ENCODE measurements at places on chromosomes 7 and 10.

GRCh38 chr7:91306266-91306665 lies 42.0 kb downstream of the FZD1 start:
- DNase-seq: no peak

DNA sequence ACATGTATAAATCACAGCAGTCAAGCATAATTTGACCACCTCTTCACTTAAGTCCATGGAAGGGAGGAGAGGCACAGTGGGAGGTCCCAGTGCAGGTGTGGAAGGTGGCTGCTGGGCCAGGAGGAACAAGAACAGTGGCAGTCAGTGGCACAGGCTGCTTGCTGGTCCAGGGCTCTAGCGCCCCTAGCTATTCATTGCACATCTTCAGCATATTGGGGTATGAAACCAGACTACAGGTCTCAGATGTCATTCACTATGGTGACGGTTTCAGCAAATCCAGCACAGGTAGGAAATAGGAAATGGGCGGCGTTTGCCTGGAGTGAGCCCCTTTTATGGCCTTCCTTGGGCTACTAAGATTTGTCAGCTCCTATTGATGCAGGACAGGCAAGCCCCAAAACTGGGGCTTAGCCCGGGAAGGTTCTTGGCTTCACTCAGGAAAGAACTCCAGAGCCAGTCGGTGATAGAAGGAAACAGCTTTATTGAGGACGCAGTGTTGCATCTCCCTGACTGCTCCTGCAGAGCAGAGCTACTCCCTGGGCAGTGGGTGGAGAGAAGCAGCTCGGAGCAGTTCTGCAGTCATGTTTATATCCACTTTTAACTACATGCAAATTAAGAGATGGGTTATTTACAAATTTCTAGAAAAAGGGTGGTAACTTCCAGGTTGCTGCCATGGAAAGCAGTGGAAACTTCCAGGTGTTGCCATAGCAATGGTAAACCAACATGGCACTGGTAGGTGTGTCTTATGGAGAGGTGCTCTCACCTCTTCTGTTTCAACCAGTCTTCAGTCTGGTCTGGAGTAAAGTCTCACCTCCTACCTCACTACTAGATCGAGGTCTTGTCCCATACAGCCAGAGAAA lies 608.8 kb downstream of the PARD3 start:
- no peak for DNase-seq

DNA sequence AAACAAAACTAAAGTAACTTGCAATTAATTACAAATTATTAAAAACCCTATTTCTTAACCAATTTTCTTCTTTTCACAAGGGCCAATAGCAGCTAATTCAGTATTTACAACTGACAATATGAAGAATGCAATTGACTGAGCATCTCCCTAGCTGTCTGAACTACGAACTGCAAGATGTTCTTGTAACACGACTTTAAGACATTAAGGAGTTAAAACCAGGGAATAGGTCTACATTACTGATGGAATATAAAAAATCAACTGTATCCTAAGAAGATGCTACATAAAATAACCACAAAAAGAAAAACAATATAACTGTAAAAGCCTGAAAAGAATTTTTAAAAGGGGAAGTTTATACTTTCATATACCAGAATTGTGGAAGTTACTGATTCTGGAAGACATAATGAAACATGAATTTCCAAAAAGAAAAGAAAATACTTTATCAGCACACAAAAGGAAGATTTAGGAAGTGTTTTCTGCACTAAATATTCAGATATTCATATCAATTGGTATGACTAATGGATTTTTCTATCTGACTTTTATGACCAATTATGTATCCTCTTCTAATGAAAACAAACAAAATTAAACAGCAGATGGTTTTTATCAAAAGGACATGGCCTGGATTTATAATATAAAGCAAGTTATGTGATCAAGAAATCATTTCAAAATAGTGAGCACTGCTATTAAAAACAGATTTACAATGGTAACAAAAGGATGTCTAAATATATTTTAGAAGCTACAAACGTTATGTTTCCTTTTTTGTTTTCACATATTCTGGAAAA lies 1.6 kb downstream of the GPR22 start:
- DNase-seq: no peak

GRCh38 chr10:70158113-70158512 lies 11.6 kb upstream of the TYSND1 start:
- no peak for DNase-seq

DNA sequence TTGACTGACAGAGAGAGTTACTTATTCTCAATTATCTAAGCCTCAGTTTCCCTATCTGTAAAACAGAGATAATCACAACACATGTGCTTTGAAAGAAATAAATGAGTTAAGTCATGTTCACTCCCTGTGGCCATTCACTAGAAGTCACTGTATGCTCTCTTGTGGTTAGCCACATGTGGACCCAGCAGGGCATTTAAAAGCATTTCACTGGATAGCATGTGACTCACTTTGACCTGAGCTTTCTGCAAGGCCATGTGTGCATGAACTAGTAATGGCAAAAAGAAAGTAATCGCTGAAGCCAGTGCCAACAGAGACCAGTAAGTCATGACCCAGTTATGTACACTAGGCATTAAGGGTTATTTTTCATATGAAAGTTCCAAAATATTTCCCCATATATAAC lies 557.0 kb upstream of the IGFBP3 start:
- no peak for DNase-seq

- DNase-seq: peak; percentile 56
Observed at GRCh38 chr7:101542527-101543241, 86.4 kb downstream of the MYL10 start.

GRCh38 chr10:1209355-1209979 lies 153.3 kb downstream of the WDR37 start:
- DNase-seq: no peak

GRCh38 chr7:129750501-129750900 lies 139.0 kb downstream of the NRF1 start:
- no peak for DNase-seq

- DNase-seq: no peak
Observed at GRCh38 chr7:33452805-33453502, 323.6 kb downstream of the BBS9 start.

DNA sequence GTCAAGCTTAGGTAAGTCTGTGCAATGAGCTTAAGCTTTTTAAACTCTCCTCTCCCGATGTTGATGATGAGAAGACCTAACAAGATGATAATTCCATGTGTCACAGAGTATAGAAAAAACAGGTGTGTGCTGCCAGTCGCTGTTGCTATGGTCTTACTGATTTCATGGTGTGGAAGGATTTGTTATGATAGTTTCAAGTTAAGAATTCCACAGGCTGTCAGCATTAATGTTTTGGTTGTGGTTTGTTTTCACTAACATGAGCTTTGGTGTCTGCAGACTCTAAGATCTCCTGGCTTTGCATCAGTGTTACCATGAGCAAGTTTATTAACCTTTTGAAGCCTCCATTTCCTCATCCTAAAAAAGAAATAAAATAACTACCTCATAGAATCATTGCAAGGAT lies 123.7 kb downstream of the NSUN6 start:
- DNase-seq: no peak

DNA sequence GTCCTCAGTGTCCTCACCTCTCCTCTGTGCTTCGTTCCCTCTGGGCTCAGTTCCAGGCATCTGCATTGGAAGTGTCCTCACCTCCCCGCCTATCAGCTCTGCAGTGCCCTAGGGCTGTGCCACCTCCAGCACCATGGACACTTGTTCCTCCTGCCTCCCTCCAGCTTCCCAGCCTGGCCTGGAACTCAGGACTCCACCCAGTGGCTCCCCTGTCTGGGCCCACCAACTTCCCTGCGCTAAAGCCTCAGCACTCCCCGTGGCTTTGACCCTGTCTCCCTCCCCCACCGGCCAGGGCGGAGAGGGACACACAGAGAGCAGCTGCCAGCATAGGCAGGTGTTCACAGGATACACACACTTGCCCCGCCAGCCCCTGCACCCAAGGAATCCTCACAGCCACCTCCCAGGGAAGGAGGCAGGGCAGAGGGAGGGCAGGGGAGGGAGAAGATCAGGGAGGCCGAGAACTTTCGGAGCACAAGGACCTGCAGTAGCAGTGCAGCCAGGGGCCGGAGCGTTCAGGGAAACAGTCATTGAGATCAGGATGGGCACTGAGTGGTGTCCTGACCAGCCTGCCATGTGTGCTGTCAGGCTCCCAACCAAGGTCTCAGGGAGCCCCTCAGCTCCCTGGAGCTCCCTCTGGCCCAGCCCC lies 31.3 kb downstream of the ANXA8 start:
- no peak for DNase-seq

DNA sequence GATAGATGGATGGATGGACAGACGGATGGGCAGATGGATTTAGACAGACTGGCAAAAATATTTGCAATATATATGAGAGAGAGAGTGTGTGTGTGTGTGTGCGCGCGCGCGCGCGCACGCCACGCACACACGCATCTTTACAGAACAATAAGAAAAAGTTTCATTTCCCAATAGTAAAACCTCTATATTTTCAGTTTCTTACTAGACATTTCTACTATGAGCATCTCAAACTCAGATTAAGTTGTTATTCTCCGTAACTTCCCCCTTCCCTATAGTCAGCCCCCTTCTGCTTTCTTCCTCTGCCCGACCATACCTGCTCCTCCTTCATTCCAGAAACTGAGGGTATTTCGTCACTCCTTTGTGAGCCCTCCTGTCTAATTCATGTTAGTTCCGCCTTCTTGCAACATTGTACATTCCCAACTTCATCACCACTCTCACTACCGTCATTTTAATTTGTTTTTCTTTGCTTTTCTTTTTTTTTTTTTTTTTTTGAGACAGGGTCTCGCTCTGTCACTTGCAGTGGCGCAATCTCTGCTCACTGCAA lies 154.4 kb upstream of the SH2B2 start:
- DNase-seq: no peak

- no peak for DNase-seq
Observed at GRCh38 chr10:86976362-86977056, 8.2 kb downstream of the ADIRF start.

GRCh38 chr10:2641028-2641427 lies 426.3 kb upstream of the PFKP start:
- no peak for DNase-seq

- no peak for DNase-seq
Observed at GRCh38 chr10:101290881-101291280, 61.6 kb upstream of the LBX1 start.

- no peak for DNase-seq
Observed at GRCh38 chr7:150748376-150748775, 11.2 kb downstream of the GIMAP5 start.

- DNase-seq: no peak
Observed at GRCh38 chr7:38316733-38317360, 43.4 kb upstream of the TARP start.

GRCh38 chr10:103197174-103197573 lies 4.1 kb upstream of the NT5C2 start:
- DNase-seq: peak; percentile 98

DNA sequence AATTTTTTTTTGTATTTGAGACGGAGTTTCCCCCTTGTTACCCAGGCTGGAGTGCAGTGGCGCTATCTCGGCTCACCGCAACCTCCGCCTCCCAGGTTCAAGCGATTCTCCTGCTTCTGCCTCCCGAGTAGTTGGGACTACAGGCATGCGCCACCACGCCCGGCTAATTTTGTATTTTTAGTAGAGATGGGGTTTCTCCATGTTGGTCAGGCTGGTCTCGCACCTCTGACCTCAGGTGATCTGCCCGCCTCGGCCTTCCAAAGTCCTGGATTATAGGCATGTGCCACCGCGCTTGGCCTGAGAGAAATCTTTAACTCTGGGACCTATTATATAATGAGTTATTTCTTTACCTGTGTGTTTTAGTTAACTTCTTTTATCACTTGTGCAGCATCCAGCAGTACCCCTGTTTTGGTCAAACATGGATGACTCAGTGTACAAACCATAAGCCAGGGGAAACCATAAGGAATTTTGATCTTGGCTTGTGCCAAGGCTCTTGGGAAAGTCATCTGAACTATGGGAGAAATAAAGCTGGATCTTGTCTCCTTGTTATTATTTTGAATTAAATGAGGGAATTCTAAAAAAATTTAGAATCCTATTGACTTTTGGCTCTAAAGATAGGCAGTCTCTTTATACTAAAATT lies 23.6 kb upstream of the ZRANB1 start:
- no peak for DNase-seq

DNA sequence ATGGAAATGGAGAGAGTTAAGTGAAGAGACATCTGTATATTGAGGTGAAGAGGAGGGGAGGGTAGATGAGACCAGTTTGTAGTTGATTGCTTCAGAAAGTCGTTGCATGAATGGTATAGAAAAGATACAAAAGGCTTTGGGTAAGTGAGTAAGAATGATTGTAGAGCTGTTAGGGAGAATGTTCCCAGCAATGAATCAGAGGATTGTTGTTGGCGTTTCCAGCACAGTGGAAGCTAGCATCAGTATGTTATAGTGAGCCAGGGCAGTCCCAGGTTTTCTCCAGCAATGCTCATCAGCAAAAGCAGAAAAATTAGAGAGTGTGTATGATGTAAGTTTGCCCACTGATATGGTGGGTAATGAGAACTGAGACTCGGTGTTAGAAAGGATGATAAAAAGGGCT lies 15.4 kb upstream of the CDK6 start:
- DNase-seq: no peak

- DNase-seq: peak; percentile 21
Observed at GRCh38 chr7:117875566-117875965, 2.3 kb upstream of the CTTNBP2 start.

DNA sequence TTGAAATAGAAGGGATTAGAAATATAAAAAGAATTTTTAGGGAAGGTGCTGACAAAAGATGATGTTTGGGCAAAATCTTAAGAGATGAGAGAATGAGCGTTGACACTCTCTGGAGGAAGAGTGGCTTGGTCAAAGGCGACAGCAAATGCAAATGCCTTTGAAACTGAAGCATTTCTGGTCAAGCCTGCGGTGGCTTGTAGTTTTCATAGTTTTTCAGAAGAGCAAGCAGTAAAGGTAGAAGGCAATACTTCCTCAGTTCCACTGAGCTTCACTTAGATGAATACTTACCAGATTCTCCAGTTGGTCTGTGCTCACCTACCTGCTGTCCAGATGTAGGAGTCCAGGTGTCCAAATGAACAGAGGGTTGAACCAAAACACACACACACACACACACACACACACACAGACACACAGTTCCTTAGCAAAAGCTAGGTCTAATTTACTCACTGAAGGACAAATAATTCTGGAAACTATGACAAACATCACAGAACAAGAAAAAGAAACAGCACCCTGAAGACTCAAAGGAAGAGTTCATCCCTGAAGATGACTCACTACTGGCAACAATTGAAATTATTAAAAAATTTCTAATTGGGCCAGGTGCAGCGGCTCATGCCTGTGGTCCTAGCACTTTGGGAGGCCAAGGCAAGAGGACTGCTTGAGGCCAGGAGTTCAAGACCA lies 12.1 kb upstream of the STK17A start:
- DNase-seq: no peak
